Colonic mucosa (tissue), 4 donors: ENCODE measurements at places on chromosomes 1 and 21.

DNA sequence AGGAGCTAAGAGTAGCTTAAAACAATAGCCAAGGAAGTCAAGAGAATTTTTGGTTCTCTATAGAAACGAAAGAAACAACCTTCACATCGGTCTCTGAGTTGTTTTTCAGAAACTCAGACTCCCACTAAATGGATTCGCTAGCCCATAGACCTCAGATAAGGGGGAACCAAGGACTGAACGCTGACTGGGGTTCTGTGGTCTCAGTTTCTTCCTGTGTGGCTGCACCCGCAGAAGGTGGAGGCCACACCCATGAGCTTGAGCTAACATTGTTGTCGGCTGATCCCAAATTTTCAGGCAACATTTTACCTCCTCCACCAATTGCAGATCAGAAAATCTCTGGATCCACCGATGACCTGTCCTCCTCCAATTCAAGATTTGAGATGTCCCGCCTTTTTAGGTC lies 456.1 kb downstream of the AJAP1 start:
- no peak for DNase-seq

DNA sequence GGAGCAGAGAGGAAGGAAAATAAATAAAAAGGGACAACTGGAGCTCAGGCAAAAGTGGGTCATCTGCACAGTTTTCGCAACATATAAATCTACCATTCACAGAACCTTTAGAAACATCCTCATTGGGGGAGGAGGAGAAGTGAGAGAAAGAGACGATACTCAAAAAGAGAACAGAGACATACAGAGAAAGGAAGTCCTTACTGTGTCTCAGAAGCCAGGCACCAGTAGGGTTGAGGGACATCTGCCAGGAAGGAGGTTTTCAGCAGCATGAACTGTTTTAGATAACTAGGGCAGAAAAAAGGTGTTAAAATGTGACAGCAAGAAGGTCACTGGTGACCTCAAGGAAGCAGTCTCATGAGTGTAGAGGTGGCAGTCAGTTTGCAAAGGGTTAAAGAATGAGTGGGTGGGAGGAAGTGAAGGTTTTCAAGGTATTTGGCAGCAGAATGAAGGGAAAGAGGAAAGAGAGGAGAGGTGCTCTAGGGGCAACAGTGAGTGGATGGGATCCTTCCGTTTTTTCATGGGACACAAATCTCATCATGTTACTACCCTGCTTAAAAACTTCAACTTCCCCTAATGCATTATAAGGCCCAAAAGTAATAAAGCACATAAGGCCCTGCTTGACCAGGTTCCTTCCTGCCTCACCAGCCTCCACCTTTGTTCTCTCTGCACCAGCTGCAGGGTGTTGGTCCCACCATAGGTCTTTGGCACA lies 9.5 kb downstream of the JAK1 start:
- DNase-seq: no peak

DNA sequence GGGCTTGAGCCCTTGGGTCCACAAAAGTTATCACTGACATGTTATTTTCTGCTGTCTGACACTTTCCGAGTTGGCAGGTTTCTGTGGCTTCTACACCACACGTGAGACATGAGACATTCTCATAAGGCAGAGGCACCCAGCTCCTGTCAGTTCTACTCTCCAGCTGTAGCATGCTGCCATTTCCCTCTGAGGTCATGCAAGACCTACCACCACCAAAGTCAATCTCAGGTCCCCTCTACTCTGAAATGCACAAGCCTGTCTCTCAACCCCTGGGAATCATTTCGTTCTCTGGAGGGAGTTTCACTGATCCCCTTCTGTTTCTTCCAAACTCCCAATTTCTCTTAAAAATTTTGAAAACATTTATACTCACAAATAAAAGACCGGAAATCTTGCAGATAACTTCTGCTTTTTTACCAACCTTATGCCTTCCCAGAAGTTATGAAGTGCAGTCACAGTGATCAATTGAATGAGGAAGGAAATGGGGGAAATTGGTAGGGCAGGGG lies 39.5 kb upstream of the CR2 start:
- no peak for DNase-seq

GRCh38 chr1:5644281-5645134 lies 347.7 kb downstream of the NPHP4 start:
- no peak for DNase-seq

- DNase-seq: no peak
Measured at GRCh38 chr1:155695072-155695471, 6.2 kb downstream of the DAP3 start.

DNA sequence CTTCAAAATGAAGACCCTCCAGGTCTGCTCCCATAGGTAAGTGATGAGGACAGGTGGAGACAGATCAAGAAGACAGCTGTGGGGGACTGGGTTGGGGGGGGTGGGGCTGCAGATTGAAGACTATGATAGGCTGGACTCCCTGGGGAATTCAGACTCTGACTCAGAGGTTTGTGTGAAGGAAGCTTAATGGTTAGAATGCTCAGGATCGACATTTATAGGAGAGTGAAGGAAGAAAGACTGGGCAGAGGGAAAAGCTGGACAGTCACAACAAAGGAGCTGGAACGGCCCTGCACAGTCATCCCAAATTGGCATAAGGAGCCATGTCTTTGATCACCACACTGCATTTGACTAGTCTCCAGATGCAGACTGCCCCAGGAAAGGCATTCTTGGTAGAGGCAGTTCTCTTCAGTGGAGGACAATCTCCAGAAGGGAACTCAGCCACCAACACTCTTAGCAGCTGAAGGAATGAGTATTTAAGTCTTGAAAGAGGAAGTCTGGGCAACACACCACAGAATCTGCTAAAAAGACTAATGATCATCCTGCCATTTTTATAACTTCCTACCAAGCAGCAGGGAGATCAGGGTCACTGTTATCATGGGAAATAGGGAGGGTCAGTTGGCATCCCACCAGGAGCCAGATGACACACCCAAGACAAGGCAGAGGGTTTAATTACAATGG lies 120.0 kb upstream of the ZC3H11B start:
- DNase-seq: no peak

GRCh38 chr1:214005708-214006107 lies 17.9 kb downstream of the PROX1 start:
- DNase-seq: no peak

DNA sequence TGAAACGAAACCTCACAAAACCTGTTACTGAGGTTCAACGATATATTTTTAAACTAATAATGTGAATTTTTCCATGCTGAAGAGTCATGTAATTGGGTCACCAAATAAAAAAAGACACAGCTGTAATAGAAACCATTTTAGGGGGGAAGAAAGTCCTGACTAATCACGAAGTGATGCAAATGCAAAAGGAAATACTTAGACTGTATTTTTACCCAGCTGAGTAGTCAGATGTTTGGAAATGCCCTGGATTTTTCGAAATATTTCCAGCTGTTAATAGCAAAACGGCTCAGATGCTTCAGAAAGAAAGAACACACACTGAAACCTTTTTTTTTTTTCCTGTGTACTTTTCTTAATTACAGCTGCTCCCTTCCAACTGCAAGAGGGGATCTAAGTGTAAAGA lies 210.3 kb downstream of the SETD4 start:
- no peak for DNase-seq

DNA sequence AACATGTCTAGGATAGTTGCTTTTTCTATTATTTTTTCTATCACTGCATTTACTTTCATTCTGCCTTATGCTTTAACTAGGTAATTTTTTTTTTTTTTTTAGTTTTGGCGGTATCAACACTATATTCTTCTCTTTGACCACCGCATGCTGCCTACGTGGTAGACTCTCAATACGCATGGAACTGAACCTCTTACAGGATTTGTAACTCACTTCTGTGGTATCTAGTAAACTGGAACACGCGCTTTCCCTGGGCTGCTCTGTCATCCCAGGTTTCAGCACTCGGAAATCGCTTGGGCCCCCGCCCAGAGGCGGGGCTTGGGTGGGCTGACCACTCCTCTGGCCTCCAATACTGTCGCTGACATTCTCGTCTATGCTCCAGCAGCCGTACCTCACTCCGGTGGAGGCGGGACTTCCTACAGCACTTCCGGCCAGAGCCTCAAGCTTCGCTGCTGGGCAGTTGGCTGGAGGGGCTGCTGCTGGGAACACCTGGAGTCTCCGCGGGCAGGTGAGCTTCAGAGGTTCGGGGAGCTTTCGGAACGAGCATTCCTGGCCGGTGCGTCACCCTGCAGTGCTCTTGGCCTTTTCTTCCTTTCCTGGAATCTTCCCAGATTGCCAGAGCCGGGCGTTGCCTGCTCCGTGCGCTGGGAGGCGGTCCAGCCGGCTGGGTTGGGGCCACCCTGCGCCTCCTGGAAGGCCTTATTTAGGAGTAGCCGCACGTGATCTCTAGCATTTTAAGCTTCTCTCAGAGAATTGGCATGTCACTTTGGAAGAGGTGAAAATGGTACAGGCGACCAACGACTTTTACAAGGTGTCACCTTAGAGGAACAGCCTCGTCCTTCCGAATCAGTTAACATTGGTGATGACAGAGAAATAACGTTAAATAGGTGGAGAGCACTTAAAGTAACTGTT lies at the start of gene TBCE:
TBCE (plus strand) TSS at position 428 of the 909 bp plus-strand sequence. CDS start 12,623 bp downstream, outside the sequence.
- peak; percentile 98 for DNase-seq

DNA sequence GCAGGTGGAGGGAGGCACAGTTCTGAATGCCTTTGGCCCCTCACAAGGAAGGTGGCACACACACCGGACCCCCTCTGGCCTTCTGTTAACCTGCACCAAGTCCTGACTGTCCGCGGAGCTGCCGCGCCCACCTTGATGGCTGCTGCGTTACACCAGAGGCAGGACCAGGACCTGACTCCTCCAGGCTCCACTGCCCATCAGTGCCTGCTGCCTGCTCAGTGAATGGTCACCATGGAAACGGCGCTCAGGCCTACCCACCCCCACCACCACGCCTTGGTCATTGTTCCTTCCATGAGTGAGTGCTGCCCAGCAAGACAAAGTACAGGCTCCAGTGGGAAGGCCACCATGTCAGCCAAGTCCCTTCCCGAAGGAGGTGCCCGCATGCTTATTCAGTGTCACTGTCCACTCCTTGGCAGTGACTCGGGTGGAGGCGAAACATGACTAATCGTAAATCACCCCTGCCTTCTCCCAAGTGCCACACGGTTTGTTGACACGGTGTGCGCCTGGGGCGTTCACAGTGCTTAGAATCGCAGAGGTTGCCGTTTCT lies 57.3 kb downstream of the SLC37A1 start:
- DNase-seq: peak; percentile 45

- DNase-seq: no peak
Measured at GRCh38 chr1:171999756-172000155, 158.5 kb downstream of the DNM3 start.

DNA sequence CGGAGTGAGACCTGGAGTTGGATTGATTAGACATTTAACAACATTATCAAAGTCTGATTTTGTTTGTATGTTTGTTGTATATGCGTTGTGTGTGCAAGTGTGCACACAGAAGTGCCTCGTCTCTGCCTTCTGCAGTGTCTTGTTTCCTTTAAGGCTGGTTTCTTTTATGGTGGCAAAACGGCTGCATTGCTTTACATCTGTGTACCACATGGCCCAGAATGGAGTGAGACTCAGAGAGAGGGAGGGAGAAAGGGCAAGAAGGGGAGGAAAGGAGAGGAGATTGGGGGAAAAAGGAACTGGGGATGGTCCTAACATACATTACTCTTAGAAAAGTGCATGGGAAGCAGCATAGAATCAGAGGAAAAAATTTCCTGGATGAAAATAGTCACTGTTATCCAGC lies 99.7 kb upstream of the WLS start:
- no peak for DNase-seq

GRCh38 chr1:213249395-213249794 lies 198.4 kb downstream of the RPS6KC1 start:
- DNase-seq: no peak

DNA sequence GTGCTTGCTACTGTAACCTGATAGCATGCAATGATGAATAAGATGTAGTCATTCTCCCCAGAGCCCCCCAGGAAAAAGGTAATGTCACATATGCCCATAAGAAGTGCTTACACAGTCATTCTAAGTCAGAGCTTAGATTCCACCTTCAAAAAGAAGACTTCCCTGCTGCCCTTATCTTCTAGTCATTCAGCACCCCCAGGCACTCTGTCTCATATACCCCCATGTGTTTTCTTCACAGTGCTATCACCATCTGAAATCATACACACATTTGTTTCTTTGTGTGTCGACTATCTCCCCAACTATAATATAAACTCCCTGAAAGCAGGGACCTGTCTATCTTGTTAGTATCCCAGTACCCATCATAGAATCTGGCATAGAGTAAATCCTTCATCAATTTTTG lies 16.2 kb upstream of the OTUD3 start:
- no peak for DNase-seq

- DNase-seq: no peak
Measured at GRCh38 chr1:101119289-101119688, 93.7 kb upstream of the DPH5 start.

- DNase-seq: no peak
Measured at GRCh38 chr1:1061682-1062345, 12.3 kb downstream of the RNF223 start.

DNA sequence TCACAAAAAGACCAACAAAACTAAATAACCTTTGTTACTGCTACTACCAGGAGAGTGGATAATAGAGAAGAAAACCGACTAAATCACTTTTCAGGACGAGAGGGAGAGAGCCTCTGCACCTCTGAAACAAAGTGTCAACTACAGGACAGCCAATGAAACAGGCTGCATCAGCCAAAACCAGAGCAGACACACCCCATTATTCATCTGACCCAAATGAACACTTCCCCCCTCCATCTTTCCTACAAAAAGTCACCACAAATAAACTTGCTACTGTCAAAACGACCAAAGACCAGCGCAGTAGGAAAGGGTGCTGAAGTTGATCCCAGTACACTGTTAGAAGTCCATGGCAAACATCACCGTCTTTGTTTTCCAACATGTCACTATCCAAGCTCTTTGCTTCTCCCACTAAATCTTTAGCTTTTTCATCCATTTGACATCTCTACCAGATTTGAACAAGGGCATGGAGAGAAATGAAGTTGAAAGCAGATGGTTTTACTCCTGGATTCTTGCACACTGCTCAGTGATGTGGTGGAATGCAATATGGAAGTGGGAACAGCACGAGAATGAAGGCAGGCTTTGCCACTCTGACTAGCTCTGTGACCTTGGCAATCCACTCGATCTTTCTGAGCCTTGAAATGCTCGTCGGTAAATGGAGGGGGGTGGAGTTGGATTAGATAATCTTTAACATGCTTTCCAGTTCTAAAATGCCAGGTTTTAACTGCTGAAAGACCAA lies 20.5 kb downstream of the DSTYK start:
- peak; percentile 26 for DNase-seq

DNA sequence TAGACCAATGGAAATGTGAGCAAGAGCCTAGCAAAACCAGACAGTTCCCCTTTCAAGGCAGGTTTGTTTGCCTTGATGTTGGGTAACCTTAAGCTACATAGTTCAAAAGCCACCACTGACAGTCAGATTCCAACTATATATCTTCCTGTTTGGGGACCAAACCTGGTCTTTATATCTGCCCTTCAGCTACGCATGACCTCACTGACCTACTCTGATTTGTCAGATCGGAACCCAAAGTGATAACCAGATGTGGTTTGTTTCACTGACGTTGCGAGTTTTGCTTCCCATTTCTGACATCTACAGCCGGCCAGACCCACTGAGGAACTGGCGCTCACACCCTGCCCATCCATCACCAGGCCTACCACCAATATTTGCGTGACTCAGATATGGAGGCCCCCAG lies 361.1 kb upstream of the CHRM3 start:
- no peak for DNase-seq

DNA sequence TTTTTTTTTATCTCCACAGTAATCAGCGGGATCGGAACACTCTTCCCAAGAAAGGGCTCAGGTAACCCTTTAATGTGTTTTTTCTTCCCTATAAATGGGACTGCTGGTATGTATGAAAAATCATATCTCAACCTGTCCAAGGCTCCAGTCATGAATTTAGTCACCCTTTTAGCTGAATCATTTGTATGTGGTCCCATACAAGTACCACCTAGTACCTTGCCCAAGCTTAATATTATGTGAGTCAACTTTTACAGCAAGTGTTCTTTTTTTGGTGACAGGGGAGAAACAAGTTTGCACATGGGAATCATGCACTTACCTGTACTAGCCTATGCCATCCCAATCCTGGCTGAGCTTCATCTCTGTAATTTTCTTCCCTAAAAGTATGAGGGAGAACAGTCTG lies 43.7 kb upstream of the IPO9 start:
- no peak for DNase-seq
